ENCODE measurements at places on chromosomes 2 and 18.

DNA sequence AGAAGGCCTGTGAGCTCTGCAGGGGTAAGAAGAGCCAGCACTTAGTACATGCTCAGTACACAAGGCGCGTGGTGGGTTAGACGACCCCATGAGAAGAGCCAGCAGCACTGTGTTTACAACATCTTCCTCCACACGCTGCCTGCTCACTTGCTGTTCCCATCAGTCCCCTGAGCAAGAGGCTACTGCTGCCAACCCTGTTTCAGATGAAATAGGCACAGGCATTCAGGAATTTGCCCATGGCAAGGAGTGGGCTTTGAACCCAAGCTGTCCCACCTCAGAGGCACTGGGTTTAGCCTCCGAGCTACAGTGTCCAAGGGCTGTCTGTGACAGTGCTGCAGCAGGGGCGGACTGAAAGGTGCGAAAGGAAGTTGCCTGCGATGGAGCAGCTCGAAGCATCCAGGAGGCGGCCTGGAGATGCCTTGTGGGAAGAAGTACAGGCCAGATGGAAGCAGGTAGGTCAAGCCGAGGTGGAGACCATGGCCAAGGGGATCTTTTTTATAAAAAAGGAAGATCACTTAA is 121.5 kb upstream of the PXDN start:
- DNase-seq, result no peak

DNA sequence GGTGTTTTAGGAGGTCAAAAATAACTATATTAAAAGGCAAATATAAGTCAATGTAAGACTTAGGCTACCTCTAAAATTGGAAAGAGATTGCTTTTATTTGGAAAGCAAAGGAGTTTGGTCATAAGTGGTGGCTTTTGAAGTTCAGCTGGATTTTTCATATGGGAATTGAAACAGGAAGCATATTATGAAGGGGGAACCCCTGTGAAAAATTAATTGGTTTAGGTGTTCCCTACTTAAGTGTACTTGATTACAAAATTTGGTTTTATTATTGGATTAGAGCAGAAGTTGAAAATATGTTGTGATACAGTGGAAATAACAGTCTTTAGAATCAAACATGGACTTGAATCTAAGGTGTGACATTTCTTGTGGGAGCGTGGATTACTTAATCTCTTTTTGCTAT is 121.4 kb upstream of the TTC27 start:
- no peak for DNase-seq

DNA sequence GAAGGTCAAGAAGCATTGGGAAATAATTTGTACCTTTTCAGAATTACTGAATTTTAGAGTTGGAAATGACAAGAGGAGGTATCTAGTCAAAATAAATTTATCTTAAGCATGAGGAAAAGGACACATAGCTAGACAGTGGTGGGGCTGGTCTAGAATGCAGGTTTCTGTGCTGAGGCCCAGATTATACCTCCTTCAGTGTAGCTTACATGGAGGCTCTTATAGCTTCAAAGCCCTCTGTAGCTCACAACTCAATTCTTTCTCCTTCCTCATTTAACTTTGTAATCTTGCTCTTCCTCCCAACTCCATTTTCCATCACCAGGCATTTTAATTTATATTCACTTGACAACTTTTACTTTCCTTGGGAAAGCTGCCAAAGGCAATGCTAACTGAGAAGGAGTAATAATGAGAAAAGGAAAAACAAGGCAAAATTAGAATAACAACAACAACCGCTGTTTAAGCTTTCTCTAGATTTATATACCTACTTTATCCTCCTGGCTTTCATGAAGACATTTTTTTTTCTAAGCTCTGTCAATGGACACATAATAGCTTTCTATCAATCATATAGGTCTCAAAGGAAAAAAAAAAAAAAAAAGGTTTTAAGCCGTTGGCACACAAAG is 58.5 kb downstream of the CLHC1 start:
- no peak for DNase-seq

DNA sequence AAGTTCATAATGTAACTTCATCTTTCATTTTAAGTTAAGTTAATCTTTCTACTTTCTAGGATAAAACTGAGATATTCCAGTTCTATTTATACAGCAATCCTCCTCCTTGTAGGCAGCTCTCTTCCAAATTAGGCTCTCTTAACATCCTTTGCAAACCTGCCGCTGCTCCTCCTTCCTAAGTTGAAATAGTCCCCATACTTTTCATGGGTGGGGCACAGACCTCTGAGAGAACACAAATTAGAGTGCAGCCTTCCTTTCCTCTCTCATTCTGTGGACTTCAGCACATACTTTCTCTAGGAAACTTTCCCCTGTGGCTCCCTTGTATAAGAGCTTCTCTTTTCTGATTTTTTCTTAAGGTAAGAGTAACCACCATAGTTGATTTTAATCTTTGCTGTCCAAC is 28.3 kb downstream of the TWSG1 start:
- no peak for DNase-seq

GRCh38 chr2:233544200-233544610 is 22.4 kb downstream of the USP40 start:
- no peak for DNase-seq

- DNase-seq, result no peak
These were observed 48.2 kb downstream of the PAX8 start for GRCh38 chr2:113230531-113230930.

Measured in stimulated activated CD8-positive, alpha-beta memory T cell treated with anti-CD3 and anti-CD28 coated beads, Interleukin-7, amount 100 ng/mL, for 4 hours (primary cell).